ENCODE measurements at places on chromosomes 2 and 18.
A peak's percentile ranks its signal among the peaks of the same experiment; 100 is the strongest.

GRCh38 chr2:121147766-121148165 is 137.2 kb downstream of the TFCP2L1 start:
- no peak for DNase-seq

GRCh38 chr2:118991554-118991953 is 49.6 kb downstream of the MARCO start:
- DNase-seq, result no peak

DNA sequence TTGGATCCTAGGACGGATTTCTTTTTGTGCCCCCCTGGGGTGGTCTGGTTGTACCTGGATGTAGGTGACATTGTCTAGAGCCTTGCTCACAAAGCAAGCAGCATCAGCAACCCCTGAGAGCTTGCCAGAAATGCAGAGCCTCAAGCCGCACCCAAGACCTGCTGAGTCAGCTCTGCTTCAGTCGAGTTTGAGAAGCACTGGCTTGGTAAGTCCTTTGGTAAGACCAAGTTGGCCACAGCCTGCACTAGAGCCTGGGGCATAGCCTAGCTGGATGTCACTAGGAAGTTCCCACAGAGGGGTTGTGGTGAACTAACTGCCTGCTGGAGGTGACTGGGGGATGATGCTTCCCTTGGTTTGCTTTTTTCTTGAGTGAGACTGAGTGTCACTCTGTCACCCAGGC is 6.2 kb downstream of the ABCG5 start:
- DNase-seq, result no peak

GRCh38 chr2:182779323-182779722 is 63.3 kb downstream of the DNAJC10 start:
- no peak for DNase-seq

- DNase-seq, result no peak
Measured at GRCh38 chr2:12797815-12798214, 81.1 kb downstream of the TRIB2 start.

- no peak for DNase-seq
Measured at GRCh38 chr2:159251296-159252173, 35.0 kb downstream of the WDSUB1 start.

DNA sequence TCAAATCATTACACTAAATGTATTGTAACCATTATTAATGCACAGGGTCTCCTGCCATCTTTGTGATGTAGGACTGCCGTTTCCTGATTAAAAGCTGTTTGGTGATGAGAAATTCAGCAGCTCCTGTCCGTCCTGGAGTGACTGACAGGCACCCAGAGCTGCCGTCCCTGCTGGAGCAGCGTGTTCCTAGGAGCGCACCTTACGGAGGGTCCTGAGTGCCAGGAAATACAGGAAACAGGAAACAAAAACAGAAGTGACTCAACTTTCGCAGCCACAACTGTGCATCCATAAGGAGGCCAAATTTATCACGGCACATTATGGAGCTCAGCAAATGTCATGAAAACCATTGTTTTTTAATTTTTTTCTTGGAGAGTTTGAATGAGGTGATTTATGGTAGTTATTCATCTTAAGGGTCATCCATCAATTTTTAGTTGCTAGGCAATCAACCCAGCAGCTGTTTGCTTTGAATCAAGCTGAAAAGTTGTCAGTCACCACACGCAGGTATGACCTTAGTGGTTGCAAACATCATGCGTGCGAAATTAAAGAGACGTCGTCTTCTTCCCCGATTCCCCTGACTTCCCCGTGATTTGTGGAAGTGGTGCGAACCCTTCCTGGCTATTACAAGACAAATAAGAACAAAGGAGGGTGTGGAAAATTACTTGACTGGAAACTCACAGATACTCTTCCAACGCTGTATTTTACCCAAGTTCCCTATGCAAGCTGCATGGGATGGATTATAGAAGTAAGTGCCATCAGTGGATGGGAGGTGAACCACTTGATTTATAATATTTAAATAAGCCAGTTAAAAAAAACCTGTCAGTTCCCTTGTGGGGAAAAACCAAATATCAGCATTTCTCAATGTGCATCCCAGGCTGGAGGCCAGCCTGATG is 19.8 kb downstream of the TSHZ1 start:
- DNase-seq, result no peak

DNA sequence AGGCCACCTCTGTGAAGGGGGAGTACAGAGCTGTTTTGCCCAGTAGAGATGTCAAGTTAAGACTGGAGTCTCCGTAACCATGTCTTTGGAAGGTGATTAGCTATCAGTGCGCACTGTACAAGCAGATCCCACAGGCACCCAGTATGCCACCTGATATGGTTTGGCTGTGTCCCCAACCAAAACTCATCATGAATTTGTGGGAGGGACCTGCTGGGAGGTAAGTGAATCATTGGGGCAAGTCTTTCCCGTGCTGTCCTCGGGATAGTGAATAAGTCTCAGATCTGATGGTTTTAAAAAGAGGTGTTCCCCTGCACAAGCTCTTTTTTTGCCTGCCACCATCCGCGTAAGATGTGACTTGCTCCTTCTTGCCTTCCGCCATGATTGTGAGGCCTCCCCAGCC is 90.2 kb downstream of the ACTR2 start:
- no peak for DNase-seq

GRCh38 chr18:3060667-3061580 is 48.0 kb upstream of the LPIN2 start:
- no peak for DNase-seq

GRCh38 chr2:72148837-72149555 is 1.3 kb upstream of the CYP26B1 start:
- DNase-seq, result no peak

DNA sequence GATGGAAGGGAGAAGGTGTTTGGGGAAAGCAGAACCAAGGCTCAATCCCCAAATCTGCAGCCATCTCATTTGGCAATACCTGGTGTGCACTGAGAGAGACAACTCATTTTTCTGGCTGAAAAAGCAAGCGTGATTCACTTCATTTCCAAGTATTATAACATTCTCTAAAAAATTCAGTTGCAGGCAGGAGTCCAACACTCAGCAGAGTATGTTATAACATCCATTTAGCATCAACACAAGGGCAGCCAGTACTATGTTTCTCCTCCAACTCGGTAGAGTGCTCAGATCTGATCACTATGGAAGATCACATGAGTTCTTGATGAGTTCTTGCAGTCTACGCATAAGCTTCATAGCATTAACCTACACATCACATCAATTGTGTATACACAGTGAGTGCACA is 99.4 kb upstream of the PID1 start:
- no peak for DNase-seq

- DNase-seq, result no peak
Measured at GRCh38 chr2:1169291-1169949, 218.8 kb downstream of the SNTG2 start.

- no peak for DNase-seq
Measured at GRCh38 chr2:18232731-18233438, 327.6 kb downstream of the RDH14 start.

- no peak for DNase-seq
Measured at GRCh38 chr2:54233832-54234649, 22.0 kb downstream of the TSPYL6 start.

GRCh38 chr18:21672521-21673267 is 31.9 kb downstream of the ABHD3 start:
- DNase-seq, result peak; percentile 21

- DNase-seq, result no peak
Measured at GRCh38 chr2:181886192-181886591, 5.3 kb upstream of the ITPRID2 start.

DNA sequence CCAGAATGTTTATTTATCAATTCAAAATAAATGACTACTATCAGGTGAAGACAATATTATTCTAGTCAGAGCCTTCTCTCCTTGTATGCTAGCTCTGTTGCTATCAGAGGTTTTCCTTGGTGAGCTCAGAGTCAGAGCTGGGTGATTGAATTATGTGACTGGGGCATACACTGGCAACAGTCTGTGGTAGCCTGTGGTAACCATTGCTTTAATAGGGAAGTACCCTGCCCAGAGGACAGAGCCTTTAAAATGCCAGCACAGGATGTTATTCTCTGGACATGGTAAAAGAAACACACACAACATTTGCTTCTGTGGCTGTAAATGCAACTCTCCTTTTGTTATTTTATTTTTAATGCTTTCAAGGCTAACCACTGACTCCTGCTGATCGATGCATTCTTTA is 124.7 kb downstream of the PPP1R1C start:
- no peak for DNase-seq

GRCh38 chr2:10190737-10191532 is 68.4 kb downstream of the RRM2 start:
- no peak for DNase-seq

DNA sequence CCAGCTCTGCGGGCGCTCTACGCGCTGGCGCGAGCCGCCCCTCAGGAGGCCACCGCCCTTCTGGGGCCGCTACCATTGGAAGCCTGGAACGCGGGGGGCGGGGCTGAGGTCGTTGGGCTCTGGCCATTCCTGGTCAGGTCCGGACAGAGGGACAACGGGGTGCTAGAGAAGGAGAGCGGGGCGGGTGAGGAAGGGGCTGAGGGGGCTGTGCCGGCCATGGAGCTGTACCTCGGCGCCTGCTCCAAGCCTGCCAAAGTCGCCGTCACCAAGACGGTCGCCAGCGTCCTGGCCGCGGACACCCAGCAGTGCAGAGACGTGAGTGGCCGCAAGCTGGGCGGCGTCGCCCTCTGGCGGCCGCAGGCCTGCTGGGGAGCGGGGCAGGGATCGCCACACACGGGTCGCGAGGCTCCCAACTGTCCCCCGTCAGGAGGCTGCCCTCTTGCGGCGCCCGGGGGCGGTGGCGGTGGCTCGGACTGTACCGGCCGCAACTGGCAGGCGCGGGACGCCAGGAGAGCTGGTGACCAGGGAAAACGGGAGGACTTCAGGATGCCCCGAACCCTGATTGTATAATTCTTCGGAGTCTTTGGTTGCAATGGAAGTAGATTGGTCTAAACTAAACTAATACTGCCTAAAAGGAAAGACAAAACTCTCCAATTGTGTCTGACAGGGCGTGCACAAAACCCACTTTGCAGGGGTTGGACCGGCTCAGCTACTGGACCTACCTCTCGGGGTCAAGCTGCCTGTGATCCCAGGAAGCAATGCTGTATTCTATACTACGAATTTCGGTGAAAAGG is at the start of gene FSIP2:
FSIP2 (plus strand) TSS at position 126 of the 794 bp plus-strand sequence; CDS start at position 217, 91 bp downstream.
- no peak for DNase-seq

GRCh38 chr2:64230540-64230939 is 86.3 kb upstream of the PELI1 start:
- no peak for DNase-seq

GRCh38 chr18:74282755-74283554 is 8.8 kb downstream of the CYB5A start:
- DNase-seq, result no peak

DNA sequence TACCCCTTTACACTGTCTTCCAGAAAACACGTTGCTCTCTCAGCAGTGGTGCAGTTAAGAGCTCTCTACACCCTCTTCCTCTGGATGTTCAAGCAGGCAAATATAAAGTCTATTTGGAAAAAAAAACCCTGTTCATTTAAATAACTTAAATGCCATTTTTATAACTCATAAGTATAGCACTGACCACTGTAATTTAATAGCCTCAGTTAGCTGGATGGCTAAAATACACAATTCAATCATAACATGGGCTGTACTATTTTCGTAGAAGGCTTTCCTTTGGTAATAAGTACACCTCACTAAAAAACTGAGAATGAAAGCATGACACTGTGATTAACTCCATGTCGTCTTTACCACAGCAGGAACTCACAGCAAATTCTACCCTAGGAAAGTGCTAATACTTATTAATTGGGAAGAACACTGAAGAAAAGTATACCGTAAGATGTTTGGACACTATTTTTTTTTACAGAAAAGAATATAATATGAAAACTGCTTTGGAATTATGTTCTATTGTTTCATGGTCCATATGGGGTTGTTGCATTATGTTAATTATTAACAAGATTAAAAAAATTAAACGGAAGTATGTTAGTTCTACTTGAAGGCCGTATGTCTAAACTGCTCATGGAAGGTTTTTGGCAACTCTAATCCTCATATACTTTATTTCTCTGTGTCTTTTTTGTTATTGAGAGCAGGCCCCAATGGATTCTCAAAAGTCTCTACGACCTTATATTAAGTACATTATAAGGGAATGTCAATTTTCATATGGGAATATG is 269.1 kb downstream of the ZNF385B start:
- no peak for DNase-seq

DNA sequence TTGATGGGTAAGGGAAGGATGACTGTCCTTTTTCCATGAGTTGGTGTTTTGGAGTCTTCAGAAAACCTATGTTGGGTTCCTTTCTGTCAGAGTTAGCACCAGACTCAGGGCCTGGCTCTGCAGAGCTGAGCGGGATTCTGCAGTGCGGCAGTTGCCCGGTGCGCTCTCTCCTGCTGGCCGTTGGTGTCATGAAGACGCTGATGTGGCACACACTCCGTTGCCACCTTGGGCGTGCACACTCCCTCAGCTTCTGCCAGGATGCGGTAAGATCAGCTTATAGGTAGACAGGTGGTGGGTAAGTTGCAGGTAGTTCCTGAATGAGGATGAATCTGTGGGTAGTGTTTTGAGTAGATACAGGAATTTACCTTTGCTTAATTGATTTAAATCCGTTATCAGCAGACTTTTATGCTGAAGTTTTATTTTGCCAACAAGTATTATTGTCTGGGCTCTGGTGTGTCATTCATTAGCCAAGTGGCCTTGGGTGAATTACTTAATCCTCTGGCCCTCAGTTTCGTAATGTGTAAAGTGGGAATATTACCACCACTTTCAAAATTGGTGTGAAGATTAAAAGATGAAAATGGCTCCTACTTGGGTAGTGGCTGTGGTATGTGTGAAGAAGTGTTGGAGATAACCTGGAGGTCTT is 26.8 kb downstream of the DGKD start:
- no peak for DNase-seq

DNA sequence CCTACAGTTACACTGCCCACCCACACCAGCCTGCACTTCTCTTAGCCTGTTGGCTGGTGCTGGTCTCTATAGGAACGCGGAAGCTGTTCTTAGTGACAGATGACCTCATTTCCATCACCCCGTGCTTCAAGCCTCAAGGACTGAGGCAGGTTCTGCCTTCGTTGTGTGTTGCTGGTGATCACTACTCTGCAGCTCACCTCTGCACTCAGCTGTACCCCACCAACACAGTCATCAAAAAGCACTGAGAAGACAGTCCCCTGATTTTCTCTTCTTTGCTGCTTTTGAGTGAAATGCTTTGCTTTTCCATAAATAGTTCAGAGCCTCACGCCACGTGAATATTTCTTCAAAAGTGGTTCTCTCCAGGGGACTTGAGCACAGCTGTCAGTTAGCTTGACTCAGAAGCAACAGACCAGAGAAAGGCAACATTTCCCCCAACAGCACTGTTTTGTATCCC is 225.7 kb upstream of the CCDC150 start:
- no peak for DNase-seq

- DNase-seq, result no peak
Measured at GRCh38 chr2:72793798-72794440, 31.9 kb downstream of the EXOC6B start.

Data from NCI-H446 treated with DMSO at 0.1 percent for 48 hours (cell line).